ENCODE measurements at places on chromosomes 5 and 9.

GRCh38 chr5:88826646-88827585 lies 56.1 kb downstream of the MEF2C start:
- DNase-seq, result peak; percentile 22

DNA sequence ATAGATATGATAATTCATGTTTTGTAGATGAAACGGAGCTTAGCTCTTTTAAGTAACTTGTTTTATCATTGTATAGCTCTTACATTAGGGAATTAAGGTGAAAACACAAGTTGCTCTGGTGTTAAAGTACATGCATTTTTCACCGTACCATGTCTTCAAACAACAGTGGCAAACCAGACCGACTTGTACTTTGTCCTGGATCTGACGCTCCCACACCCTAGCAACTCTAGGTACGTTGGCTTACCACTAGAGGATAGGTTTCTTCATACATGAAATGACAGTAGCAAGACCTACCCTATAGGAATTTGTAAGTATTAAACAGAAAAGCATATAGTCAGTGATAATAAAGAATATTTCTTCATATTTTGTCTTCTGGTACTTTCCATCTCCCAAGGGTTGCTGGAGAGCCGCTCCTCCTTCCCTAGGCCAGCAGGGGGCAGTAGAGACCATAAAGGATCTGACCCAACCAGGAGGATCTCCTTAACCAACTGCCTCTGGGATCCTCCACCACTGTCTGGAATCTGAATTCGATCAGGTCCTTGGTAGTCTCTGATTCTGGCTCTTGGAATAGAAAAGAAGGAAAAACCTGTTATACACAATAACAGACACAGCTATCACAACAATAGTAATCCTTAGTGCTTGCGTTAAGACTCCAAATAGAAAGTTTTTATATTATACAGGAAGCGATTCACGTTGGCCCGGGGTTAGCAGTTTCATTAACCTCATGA lies 136.7 kb downstream of the CAVIN4 start:
- DNase-seq, result peak; percentile 89

DNA sequence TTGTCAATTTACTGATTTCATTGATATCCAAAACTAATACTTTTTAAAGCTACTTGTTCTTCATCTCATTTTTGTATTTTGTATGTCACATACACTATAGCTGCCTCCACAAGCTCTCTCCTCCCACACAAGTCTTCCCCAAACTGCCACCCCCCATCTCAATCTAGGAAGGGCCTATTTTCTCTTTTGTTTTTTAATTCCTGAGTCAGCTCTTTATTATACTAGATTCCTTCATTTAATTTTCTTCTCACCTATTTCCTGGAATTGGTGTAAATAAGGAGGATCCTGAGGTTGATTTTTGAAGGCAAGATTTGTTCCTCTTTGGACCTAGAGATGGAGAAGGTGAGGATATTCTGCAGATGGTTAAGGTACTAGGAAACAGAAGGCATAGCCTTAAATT lies 277.4 kb downstream of the GABRB2 start:
- DNase-seq, result no peak

DNA sequence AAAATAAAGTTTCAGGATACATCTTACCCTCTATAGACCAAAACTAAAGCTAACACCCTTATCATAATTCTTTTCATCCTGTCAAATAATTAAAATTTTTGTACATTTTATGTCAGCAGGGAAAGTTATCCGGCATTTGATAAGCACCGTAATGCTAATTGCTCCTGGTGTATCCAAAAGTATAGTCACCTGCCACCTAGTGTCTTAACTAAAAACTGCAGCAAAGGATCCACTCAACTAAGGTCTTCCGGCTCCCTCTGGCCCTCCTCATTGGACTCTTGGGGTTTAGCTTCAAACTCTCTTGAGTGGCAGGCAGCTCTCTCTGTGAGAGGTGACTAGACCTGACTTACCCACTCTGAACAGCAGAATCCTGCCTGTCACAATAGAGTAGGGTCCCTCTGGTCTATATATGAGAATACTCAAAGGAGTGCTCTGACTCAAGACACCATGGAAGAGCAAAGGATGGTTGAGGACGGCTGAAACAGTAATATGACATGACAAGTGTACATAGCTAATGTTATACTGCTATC lies 60.4 kb upstream of the CAST start:
- peak; percentile 75 for DNase-seq

DNA sequence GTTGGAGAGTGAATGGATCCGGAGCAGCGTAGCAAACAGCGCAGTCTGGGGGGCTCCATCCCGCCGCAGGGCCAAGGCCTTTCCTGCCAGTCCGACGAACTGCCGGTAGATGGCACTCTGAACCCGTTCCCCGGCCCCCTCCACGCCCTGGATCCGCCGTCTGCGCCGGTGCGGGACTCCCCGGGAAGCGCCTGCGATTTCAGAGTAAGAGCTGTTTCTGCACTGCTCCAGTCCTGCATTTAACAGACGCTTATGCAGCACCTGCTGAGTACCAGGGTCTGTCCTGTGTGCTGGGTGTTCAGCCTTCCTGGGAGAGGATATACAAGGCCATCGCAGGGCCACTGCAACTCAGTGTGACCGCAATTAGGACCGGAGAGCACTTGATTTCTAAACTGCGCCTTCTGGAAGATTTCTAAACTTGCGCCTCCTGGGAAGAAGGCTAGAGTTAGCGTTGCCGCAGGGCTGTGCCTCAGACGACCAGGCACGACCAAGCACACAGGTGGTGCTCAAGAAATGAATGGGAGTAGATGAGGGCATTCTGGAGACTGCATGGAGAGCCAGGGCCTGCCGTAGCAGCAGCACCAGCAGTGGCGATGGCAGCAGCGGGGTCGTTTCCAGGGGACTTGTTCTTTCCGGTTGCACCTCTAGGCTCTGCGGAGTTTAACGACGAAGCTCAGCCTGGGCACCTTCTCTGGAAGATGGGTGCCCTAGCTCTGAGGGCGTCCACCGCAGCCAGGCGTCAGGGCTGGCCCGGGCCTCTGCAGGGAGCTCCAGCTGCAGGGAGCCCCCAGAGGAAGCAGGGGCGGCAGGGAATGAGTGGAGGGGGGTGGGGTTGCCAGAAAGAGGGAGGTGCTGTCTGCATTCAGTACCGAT lies 14.3 kb upstream of the TIFAB start:
- DNase-seq, result peak; percentile 95

DNA sequence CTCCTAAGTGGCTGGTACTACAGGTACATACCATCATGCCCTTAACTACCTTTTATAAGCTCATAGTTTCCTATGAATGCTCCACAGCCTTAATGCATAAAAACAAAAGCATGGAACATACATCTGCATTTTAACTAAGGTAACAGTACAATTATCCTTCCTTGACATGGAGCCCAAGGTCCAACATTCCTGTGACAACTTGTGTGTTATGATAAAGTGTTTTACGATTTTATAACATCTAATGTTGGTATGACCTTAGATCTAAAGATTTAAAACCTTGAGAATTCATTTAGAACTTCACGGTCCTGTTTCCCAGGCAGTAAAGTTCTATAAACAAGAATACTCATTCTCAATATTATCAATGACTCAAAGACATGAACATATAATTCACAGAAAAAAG lies 43.1 kb downstream of the GNG10 start:
- DNase-seq, result no peak

All from AG20443 (cell line).